Skin of body (tissue), 3 donors: ENCODE measurements at places on chromosomes 7 and 10. TPM values are rescaled to one million over a fixed set of nuclear protein-coding genes. Genes with fewer than 3 reads are reported as not detected.

The NODAL gene
- total RNA-seq = not detected

GRCh38 chr7:159042581-159043101 is 102.0 kb downstream of the VIPR2 start:
- peak; percentile 46 for DNase-seq

DNA sequence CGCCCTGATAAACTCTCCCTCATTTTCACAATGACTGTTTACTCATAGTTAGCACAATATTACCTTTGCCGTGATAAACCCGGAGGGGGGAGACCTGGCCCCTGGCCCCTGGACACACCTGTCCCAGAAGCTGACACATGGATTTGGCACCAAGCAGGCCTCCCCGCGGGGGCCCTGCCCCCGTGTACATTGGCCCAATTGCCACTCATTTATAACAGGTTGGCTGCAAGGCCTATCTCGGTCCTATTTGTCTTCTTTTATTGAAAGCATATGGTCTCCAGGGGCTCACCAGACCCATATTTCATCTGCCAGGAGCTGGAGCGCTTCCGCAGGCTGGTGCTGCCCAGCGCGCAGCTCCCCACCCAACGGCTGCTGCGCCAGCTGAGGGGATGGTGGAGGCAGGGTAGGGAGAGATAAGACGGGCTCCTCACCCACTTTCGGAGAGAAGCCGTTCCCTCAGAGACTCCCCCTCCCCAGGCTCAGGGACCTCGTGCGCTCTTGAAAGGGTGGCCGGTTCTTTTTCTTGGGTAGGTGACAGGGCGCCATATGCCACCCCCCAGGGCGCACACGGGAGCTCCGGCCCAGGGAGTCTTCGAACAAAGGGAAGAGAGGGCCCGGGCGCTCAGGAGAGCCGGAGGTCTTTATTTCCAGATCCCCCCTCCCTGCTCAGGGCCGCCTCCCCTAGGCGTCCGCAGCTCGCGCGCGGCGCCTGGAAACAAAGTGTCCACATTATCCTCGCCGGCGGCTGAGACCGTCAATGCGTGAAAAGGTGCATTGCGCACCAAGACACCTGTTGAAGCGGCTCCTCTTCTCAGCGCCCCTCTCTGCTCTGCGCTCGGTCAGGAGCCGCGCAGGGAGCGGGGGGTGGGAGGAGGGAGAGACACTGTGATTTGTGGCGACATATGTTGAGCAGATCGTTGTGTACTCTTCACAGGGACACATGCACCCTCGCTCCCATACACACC is 4.3 kb upstream of the NEUROG3 start:
- no peak for DNase-seq

DNA sequence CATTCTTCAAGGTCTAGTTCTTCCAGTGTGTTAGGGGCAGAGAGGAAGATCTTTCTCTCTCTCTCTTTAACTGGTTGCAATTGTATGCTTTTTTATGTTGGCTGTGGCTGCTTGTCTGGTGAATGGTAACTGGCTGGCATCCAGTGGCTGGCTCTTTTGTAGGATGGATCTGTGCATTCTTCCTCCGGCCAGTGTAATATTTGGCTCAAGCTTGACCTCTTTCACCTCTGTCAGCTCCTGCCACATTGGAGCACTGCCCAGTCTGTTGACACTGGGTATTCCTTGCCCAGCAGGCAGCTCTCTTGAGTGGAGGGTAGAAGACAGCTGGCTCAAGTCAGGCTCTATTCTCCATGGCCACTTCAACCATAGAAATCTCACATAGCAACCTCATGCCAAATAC is 528.3 kb downstream of the PHTF2 start:
- DNase-seq = no peak

The RET gene
- 9.3 TPM for total RNA-seq

The PRLHR gene
- total RNA-seq = under 0.01 TPM

DNA sequence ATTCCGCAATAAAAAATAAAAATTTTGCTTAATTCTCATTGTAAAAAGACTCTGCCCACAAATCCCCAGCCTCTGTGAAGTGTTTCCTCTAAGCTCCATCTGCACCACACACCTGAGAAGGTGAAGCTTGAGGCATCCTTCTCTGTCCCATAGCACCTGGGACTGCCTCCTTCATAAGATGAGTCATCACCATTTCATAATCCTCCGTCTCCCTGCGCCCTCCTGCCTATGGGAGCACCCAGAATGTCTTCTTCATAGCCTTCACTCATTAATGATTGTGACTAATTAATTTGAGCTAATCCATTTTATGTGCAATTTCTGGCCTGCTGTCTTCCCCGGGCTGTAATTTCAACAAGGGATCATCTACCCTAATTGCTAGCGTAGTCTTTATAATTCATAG is 90.3 kb downstream of the WDR11 start:
- no peak for DNase-seq

The CYP26C1 gene
- total RNA-seq = not detected

DNA sequence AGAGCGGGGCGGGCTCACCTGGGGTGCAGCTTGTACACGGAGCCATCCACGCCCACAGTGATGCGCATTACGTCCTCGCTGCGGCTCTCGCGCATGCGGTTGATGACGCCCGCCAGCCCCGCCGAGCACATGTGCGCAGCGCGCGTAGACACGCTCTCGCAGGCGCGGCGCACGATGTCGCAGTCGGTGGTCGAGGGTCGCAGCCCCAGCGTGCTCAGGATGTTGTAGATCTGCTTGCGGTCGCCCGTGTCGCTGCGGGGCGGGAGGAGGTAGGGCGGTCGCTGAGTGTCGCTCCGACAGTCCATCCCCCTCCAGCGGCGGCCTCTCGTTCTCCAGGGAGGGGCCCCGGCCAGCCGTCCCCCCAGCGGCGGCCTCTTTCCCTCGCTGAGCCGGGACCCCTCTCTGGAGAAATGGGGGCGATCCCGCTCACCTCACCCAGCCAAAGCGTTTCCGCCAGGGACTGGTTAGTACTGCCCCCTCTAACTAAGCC is 4.4 kb upstream of the MYL7 start:
- no peak for DNase-seq

The CSTF2T gene
- total RNA-seq = 19.8 TPM

GRCh38 chr10:88455831-88456230 is 127.3 kb downstream of the RNLS start:
- DNase-seq = no peak

- DNase-seq = no peak
Observed at GRCh38 chr10:85603151-85603940, 763.2 kb downstream of the GRID1 start.

The CNTNAP2 gene
- total RNA-seq = 1.9 TPM

DNA sequence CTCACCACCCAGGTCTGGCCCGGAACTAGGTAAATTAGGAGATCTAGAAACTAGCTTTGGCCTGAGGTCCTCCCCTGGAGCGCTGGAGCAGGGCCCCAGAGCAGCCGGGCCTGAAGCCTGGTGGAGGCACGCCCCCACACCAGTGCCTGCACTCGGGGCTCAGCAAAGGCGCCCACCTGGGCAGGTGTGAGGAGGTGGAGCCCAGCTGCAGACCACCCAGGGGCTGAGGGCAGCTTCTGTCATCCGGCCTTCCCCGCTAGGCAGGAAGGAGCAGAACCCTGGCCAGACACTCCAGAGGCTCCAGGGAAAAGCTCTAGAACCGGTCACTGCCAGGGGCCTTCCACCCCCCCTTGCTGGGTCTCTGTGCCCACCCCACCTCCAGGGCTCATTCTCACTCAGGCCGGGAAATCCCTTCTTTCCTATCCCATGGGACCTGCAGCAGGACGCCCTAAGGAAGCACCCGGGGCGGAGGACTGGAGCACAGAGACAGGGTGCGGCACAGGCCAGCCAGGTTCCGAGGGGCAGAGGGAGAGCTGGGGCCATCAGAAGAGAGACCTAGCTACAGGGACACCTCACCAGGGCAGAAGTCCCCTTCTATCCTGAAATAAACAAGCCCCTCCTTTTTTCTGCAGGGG is 161.2 kb downstream of the NRF1 start:
- DNase-seq = no peak

DNA sequence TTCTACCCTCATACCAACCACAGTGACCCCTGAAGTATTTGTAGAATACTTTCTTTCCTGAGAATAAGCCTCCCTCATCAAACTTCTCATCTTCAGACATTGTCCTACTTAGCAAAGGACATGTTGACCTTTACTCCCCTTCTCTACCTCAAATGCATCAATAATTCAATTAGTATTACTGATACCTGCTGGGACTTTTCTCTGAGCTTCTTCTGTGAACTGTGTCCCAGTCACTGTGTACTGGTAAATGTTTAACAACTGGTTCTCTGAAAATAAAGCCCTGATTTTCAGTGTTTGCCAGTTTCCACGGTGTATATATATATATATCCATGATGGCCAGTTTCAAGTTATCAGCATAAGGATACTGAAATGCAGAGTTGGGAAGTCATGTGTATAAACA is 12.2 kb downstream of the PANK1 start:
- no peak for DNase-seq

DNA sequence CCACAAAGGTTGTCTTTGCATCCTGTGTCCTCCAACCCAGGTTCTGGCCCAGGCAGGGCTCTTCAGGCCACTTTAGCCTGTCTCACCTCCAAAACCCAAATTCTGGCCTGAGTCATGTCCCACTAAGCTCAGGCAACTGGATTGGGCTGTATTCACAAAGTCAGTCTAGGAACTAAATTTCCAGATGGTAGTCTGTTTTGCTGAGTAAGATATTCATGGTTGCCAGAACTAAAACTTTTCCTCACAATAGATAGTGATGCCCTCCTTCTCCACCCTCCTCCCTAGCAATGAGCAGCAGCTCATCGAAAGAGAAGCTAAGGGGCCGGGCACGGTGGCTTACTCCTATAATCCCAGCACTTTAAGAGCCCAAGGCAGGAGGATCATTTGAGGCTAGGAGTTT is 2.9 kb upstream of the ZNF713 start:
- no peak for DNase-seq

The CYP3A4 gene
- total RNA-seq = 2.6 TPM

The OR6B1 gene
- not detected for total RNA-seq

DNA sequence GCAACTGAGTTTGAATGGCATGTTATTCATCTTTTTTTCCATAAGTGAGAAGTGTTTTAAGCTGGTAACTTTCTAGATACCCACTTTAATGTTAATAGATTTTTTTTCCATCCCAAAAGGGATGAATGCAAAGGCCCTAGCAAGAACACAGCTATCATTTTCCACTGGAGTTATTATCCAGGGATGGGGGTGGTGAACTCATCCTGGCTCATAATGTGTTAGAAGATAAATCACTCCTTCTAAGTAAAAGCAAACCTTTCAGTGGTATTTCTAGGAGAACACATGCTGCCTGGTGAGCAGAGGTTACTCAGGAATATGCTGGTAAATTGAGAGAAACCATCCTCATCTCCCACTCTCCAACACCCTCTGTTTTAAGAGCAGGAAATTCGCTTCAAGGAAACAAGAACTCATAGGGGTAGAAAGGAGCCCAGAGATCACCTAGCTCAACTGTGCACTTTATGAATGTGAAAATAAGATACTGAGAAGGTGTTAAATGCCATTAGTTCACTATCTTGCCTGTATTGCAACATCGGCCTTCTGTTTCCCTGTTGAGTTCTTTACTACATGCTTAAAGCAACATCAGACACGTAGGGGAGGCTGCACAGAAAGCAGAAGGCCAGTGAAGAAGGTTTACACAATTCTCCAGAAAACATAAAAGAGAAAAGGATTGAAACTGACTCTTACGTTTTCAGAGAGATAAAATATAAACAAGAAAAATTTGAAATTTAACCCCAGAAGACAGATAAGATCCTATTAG is 264.0 kb upstream of the PRKCQ start:
- DNase-seq = no peak

DNA sequence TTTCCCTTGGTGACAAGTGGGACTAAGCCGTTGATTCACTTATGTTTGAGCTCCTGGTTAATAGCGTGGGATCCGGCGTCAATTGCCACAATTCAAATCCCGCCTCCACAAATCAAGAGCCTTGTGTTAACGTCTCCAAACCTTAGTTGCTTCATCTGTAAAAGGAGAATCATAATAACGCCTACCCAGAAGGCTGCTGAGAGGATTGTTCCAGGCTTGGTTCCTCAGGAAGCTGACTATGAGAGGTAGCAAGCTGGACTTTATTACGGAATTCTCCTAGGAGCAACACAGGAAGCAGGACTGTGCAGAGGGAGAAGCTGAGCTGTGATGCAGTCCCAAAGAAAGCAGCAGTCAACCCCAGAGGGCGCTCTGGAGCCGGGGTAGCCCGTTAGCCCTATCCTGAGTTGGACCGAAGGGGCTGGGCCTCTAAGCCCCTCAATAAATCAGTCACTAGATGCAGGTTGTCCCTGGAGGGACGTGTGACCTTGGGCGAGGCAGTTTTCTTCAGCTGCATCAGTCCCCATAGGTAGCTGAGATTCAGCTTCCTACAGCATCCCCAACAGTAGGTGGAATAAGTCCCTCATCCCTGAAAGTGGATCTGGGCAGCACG is 6.9 kb upstream of the BAG3 start:
- DNase-seq = no peak

- DNase-seq = no peak
Observed at GRCh38 chr10:111565542-111565941, 488.7 kb downstream of the ADRA2A start.

- no peak for DNase-seq
Observed at GRCh38 chr10:84202349-84202748, 8.0 kb downstream of the CDHR1 start.

GRCh38 chr10:75612904-75613684 is 181.7 kb downstream of the LRMDA start:
- DNase-seq = peak; percentile 82

DNA sequence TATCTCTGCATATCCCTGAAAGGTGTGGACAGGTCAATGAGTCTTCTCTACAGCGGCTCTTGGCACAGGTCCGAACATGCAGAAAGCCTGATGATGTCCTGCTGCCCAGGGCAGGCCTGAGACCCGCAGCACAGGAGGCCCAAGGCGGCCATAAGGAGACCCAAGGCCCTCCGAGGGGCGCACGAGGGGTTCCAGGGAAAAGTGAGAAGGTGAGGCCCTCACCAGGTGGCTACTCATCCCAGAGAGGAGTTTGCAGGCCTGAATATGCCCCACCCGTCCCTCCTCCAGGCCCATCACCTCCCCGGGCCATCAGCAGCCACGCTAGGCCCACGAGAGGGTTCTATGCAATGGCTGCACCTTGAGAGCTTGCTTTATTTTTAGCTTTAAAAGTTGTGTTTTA is 173.4 kb upstream of the RHEB start:
- no peak for DNase-seq

- no peak for DNase-seq
Observed at GRCh38 chr7:115097175-115097671, 175.3 kb downstream of the MDFIC start.

- DNase-seq = no peak
Observed at GRCh38 chr7:117386110-117386706, 41.1 kb downstream of the ASZ1 start.

The TRA2A gene
- 67.9 TPM for total RNA-seq

The TMEM196 gene
- total RNA-seq = under 0.01 TPM

GRCh38 chr7:88115816-88116215 is 104.0 kb downstream of the SRI start:
- peak; percentile 48 for DNase-seq

GRCh38 chr10:92103376-92104090 is 180.0 kb downstream of the BTAF1 start:
- no peak for DNase-seq

GRCh38 chr10:70684374-70684773 is 12.1 kb downstream of the ADAMTS14 start:
- DNase-seq = no peak

- DNase-seq = no peak
Observed at GRCh38 chr10:122240401-122240800, 30.7 kb upstream of the BTBD16 start.

The SUN3 gene
- total RNA-seq = not detected

The AGR2 gene
- total RNA-seq = 21.7 TPM

The SUV39H2 gene
- 13.1 TPM for total RNA-seq
